Activated effector memory CD4-positive, alpha-beta T cell treated with anti-CD3 and anti-CD28 coated beads, Interleukin-2, amount 50 U/mL, for 16 hours (primary cell): ENCODE measurements at places on chromosomes 12 and 14.

DNA sequence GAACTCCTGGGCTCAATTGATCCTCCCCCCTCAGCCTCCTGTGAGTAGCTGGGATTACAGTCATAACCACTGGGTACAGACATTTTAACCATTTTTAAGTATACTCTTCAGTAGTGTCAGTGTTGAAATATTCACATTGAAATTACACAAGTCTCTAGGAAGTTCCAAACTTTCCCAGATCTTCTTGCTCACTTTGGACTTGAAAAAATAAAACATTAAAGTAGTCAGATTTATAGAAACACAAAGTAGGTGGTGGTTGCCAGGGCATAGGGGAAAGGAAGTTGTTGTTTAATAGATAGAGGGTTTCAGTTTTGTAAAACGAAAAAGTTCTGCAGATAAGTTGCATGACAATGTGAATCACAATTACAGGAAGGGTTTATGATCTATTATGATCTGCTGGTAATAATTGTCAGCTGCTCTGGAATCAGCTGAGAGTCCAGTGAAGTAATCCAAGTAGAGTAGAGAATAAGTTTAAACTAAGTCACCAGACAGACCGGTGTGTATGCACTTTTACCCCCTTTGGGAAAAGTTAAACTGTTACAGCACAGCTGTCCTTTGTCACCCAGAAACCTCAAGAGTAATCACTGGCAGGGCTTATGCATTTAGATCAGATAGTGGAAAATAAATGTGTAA lies 27.4 kb downstream of the PCNX1 start:
- DNase-seq: no peak

- no peak for DNase-seq
Measured at GRCh38 chr12:66354291-66354690, 52.0 kb downstream of the HELB start.

DNA sequence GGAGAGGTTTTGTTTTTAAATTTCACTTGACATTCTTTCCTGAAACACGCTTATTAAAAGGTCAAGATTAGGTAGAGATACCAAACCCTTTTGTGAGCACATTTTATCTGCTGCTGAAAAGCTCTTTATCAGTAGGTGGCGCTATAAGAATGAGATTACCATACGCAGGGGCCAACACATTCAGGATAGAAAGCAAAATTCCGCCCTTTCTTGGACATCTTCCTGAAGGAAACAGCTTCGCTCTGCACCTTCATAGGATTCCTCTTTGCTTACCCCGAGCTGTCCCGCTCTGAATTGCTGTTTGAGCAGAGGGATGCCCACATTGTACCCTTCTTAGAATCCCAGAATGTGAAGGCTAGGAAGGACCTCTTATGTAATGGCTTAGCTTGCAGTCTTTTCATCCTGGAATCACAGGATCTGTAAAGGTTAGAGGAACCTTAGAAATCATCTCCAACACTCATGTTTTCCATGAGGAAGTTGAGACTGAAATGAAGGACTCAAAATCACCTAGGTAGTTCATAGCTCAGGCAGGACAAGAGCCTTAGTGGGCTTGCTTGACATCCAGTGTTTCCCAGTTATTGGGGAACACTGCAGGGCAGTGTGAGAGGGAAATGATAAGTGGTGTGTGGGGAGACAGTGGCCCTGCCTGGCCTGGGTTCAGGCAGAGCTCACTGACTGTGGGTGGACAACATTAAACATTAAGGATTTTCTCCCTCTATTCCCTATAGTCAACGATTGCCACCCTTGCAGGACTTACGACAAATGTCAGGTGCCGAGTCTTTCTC lies 38.7 kb upstream of the CRY1 start:
- DNase-seq: no peak

GRCh38 chr12:121010860-121011259 lies 5.4 kb downstream of the C12orf43 start:
- no peak for DNase-seq

DNA sequence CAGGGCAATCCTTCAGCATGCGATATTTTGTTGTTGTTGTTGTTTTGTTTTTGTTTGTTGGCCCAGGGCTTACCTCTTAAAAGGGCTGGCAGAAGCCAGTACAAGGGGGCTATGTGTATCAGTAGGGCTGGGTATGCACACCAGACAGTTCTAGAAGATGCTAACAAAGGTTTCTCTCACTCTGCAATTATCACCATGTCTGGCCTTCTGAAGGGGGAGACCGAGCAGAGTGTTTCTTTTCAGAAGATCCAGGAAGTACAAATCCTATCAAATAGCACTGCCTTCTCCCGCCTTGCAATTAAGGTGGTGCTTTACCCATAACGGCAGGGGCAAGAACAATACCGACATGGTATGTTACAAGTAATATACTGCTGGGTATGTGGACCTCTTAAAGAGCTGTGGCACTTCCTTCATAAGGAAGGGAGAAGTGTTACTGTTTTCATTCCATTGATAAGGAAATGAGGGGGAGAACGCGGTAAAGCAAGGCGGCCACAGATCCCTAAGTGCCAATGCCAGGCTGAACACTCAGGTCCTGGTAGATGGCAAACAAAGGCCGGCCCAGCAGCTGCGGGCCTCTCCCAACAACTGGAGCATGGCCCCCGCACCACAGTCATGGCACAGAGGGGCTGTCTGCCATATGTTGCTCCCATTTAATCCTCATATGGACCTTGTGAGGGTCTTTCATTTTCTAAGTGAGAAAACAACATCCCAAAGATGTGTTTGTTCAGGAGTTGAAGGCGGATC lies 19.2 kb upstream of the CACNA2D4 start:
- no peak for DNase-seq

DNA sequence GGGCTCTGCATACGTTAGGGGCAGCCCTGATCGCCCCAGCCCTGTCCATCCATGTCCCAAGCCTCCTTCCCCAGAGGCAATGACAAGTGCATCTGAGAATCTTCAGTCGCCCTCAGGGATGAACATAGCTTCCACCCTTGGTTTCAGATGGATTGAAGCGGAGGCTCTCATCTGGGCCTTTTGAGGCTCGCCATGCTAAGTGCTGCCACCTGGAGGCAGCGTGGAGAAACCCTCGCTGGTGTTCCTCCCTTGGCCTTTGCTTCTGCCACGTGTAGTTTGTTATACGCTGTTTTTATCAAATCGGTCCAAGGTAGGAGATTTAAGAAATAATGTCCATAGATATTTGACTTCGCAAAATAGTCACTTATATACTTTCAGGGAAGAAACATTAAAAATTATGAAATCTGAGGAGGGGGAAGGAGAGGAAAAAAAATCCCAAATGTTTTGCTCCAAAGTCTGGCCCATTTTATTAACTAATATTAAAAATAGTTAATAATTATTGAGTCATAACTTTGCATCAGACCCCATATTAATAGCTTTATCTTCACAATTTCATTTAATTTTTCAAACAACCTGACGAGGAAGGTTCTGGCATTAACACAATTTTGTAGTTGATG lies 28.8 kb upstream of the LRRC10 start:
- peak; percentile 84 for DNase-seq

- DNase-seq: peak; percentile 88
Measured at GRCh38 chr12:53499266-53500141, at the start of gene MAP3K12. MAP3K12 (minus strand) TSS chr12:53499458; CDS start chr12:53487391, 12,067 bp downstream.

- no peak for DNase-seq
Measured at GRCh38 chr12:132998741-132999140, 12.6 kb downstream of the ZNF26 start.

DNA sequence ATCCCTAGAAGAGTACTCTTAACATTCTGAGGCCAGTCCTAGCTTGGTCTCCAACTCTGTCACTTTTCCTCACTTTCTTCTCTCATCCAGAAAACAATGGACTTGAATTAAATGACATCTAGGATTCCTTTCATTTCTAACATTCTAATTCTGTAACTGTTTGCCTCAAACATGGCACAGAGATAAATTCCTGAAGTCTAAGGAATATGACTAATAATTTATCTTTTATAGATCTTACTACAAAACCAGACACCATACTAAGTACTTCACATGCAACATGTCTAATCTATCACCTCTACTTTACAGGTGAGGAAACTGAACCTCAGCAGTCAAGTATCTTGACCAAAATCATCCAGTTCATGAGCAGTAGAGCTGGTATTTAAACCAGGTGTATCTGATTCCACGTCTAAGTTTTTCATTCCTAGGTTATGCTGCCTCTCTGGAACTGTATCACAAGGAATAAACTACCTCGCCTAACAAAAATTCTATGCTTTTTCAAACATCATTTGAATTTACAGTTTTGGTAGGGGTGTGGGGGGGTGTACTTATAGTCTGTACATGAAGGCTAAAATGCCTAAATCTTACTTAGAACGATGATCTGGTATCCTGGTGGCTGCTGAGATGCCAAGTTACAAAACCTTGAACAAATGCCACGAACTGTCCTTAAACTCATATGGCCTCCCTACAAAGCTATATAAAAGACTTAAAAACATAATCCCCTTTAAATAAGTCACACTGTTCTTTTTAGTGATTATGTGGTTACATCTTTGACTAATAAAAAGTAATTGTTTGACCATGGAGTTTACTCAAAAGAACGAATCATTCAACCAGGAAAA lies 41.6 kb downstream of the ATXN2 start:
- DNase-seq: no peak

DNA sequence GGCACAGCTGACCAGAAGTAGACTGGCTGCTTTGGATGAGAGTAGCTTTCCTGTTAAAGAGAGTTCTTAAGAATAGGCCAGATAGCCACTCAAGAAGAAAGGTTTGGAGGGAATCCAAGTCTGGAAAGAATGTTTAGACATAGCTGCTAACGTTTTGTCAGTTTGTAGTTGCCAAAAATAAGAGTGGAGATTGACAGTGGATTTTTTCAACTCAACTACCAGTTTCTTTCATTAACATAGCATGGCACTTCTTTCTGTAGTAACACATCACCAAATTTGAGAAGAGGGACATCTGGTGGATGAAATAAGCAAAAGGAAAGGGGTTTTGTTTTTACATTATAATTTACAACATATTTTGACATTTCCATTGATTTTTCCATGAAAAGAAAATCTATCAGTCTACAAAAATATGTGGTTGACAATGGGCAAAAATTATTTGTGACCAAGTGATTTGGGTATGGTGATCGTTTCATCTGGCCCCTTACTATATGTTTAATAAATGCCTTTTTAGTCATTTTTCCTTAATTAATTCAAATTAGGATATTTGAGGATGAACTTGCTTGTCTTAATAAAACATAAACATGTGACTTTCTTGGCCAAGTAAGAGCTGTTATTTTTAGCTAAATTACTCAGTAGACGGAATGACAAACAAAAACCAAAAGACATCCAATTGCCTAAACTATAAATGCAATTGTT lies 71.1 kb downstream of the PTPRR start:
- no peak for DNase-seq

GRCh38 chr14:93727039-93727740 lies 61.1 kb downstream of the PRIMA1 start:
- no peak for DNase-seq

GRCh38 chr12:115382681-115383080 lies 698.7 kb upstream of the TBX3 start:
- DNase-seq: no peak

DNA sequence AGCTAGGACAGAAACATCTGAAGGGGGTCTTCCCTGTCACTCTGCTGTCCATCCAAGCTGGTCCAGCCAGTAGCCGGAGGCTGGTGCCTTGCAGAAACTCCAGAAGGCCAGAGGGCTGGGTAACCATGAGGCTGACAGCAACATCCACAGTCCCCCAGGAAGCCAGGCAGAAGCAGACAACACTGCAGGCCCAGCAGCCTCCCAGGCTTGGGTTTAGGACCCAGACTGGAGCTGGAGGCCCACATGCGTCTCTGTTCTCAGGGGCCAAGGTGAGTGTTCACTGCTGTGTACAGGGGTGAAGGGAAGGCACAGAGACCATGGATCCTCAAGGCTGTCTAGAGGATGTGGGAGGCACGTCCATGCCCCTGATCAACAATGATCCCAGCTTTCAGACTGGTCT lies 136.4 kb upstream of the PRMT8 start:
- peak; percentile 37 for DNase-seq

- DNase-seq: no peak
Measured at GRCh38 chr14:103016071-103016470, 41.3 kb downstream of the CDC42BPB start.

GRCh38 chr12:12441429-12441807 lies 84.5 kb downstream of the BORCS5 start:
- DNase-seq: no peak

DNA sequence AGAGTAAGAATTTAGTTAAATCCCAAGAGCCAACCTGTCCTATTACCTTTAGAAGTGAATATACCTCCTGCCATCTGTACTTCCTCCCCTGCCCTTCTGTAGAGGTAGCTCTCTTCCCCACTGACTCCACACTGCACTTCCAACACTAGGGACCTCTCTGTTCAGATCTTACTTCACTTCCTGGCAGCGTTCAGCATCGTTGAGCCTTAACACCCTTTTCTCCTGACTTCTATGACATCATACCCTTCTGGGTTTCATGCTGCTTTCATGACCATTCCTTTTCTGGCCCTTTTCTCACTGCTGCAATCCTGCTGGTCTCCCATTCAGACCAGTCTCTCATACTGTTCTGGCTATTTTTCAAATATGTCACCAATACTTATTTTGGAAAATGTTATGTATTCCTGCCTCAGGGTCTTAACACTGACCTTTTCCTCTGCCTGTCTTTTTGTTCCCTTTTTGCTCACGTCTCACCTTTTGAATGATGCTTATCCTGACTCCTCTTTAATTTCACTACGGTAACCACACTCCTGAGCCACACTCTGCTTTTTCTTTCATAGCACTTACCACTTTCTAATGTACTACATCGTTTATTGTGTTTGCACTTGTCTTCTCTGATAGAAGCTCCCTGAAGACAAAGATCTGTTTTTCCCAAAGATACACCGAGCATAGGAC lies 67.6 kb downstream of the PLEKHA5 start:
- DNase-seq: no peak

DNA sequence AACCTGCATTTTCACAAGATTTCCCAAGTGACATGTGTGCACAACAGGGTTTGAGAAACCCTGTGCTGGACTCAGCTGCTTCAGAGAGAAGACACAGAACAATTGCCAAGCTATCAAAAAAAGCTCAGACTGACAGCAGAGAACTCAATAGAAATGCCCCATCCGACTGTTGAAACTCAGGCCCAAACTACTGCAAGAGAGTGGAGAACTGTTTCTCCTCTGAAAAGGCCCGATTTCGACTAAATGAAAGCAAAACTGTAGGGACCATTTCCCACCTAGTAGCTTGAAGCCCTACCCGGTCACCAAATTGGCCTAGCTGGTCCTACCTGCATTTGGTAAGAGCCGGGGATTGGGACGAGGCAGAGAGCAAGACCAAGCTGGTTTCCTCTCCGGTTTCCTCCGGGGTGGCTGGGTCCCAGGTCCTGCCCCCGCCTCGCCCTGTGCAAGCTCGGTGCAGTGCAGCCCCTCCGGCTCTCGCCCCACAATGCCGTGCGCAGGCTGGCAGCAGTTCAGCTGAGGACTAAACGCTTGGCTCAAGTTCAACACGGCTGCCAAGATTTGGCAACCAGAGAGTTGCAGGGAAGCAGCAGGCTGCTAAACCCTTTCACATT lies 1180.6 kb downstream of the VRK1 start:
- DNase-seq: peak; percentile 91

GRCh38 chr14:95569440-95569839 lies 34.6 kb downstream of the GLRX5 start:
- DNase-seq: no peak

DNA sequence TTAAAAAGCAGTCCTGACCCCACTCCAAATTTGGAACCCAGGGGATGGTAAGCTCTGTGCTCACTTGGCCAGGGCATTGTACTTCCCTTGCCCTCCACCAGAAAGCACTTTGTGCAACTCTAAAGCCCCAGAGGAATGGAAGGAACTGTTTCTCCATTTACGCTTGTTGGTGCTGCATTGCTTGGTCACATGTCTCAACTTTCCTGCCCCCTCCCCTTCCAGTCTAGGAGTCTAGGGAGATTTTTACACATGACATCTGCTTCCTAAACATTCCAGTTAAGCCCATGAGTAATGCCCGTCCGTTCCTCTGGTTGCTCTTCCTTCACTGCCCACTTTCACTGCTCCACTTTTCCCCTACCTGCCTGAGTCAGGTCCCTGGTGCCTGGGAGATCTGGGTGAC lies 92.6 kb upstream of the MAP1LC3B2 start:
- DNase-seq: no peak
